ENCODE measurements at places on chromosomes 2 and 18. TPM values are rescaled to one million over a fixed set of nuclear protein-coding genes. Genes with fewer than 3 reads are reported as not detected.

Gene DIS3L2
- 14.7 TPM for total RNA-seq

Gene MLPH
- 14.2 TPM for total RNA-seq

Gene SLC9A4
- total RNA-seq, result 0.03 TPM

Gene ASPRV1
- 0.46 TPM for total RNA-seq

Gene INHBB
- 0.52 TPM for total RNA-seq

Gene OR6B2
- total RNA-seq, result not detected

Gene MC2R
- not detected for total RNA-seq

Gene CNDP1
- not detected for total RNA-seq

Gene KATNAL2
- total RNA-seq, result 2.2 TPM

Gene HRH4
- 0.07 TPM for total RNA-seq

Gene AQP12A
- not detected for total RNA-seq

Gene LONRF2
- total RNA-seq, result 0.52 TPM

Gene ZEB2
- total RNA-seq, result 136 TPM

Gene FER1L5
- total RNA-seq, result 0.78 TPM

Gene FAP
- 172 TPM for total RNA-seq

Gene CCBE1
- 48.7 TPM for total RNA-seq

Gene KYNU
- total RNA-seq, result 0.20 TPM

Gene CRYGA
- total RNA-seq, result not detected

Gene STPG4
- total RNA-seq, result 0.20 TPM

Gene LRP1B
- 0.03 TPM for total RNA-seq

Gene DSEL
- 53.5 TPM for total RNA-seq

Gene UGT1A3
- not detected for total RNA-seq

Gene NDC80
- 2.4 TPM for total RNA-seq

Gene SMAD2
- 132 TPM for total RNA-seq

Gene FOXD4L1
- 0.13 TPM for total RNA-seq

Gene NGEF
- total RNA-seq, result 5.7 TPM

Gene REG3A
- total RNA-seq, result not detected

Gene GPR45
- not detected for total RNA-seq

Gene C1QL2
- not detected for total RNA-seq

Gene CTNNA2
- total RNA-seq, result 0.07 TPM

Gene RGPD8
- 23.0 TPM for total RNA-seq

Gene RBM43
- 8.1 TPM for total RNA-seq

Gene SFTPB
- total RNA-seq, result not detected

Gene SEPTIN10
- 96.1 TPM for total RNA-seq

Gene TUBB8B
- total RNA-seq, result not detected

Gene CPSF3
- 39.7 TPM for total RNA-seq

Gene PAX8
- 1.6 TPM for total RNA-seq

Gene ZSCAN30
- 21.9 TPM for total RNA-seq

Gene LINC00305
- not detected for total RNA-seq

Gene PLA2R1
- 33.7 TPM for total RNA-seq

Gene FAHD2B
- total RNA-seq, result 3.7 TPM

Gene IL36B
- not detected for total RNA-seq

Gene FNDC4
- 52.9 TPM for total RNA-seq

Gene HYCC2
- total RNA-seq, result 10.6 TPM

Gene SCYGR4
- not detected for total RNA-seq

Gene SLC14A1
- total RNA-seq, result 167 TPM

Gene MERTK
- 0.69 TPM for total RNA-seq

Gene DYNAP
- total RNA-seq, result not detected

Gene RSAD2
- 0.33 TPM for total RNA-seq

Gene EPB41L3
- total RNA-seq, result 3.6 TPM

Gene FMNL2
- 58.0 TPM for total RNA-seq

Gene XRCC5
- total RNA-seq, result 180 TPM

Gene STEAP3
- 18.4 TPM for total RNA-seq

Gene ZAP70
- 0.13 TPM for total RNA-seq

Gene ZSWIM2
- 0.10 TPM for total RNA-seq

Data from smooth muscle cell of the pulmonary artery (primary cell).